ENCODE measurements at places on chromosomes 2 and 18. TPM values are rescaled to one million over a fixed set of nuclear protein-coding genes. Genes with fewer than 3 reads are reported as not detected.

GRCh38 chr2:120509991-120510735 lies 164.2 kb downstream of the INHBB start:
- DNase-seq, result no peak

DNA sequence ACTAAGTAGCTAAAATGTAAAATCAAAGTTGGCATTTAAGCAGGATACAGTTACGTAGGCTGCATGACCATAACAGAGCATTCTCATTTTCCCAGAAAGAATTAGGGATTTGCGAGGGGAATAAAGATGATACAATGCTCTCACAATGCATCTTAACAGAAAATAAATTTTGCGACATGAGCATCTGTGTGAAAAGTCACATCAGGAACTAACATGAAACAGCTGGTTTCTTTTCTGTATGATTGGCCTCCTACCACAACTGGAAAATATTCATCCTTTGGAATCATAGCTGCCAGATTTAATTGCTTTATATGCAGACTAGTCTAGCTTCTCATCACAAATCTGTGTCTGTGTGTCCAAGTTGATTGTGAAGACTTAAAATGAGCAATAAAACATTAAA lies 66.0 kb downstream of the KCTD18 start:
- no peak for DNase-seq

GRCh38 chr2:229620289-229620688 lies 94.1 kb downstream of the DNER start:
- no peak for DNase-seq

DNA sequence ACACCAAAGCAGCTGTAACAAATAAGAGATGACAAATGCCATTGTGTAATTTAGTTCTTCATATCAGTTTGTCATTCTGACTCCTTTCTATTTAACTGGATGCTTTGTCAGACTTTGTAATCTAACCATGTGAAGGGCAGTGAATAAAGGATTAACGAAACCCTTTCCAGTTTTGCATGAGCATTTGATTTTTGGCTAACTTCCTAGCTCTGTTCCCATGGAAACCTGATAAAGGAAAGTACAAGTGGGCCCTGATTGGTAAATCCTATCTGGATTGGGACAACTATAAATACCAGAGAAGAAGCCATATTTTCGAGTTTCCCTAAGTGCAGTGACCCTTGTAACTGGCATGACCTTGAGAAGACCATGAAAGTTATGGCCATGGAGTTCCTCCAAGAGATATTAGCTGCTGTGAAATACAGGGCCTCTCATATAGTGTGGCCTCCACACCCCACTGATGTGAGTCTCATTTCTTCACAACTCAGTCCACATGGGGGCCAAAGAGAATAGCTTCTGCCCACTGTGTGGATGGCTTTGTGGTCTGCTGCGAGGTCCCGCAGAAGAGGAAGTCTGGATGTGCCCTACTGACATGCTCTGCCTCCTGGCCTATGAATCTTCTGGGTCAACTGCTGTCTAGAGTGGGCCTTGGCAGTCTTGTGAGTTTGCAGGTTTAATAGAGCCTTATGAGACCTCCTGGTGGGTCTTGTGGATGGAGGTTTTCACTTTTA lies 38.2 kb upstream of the CYP1B1 start:
- DNase-seq, result peak; percentile 98

DNA sequence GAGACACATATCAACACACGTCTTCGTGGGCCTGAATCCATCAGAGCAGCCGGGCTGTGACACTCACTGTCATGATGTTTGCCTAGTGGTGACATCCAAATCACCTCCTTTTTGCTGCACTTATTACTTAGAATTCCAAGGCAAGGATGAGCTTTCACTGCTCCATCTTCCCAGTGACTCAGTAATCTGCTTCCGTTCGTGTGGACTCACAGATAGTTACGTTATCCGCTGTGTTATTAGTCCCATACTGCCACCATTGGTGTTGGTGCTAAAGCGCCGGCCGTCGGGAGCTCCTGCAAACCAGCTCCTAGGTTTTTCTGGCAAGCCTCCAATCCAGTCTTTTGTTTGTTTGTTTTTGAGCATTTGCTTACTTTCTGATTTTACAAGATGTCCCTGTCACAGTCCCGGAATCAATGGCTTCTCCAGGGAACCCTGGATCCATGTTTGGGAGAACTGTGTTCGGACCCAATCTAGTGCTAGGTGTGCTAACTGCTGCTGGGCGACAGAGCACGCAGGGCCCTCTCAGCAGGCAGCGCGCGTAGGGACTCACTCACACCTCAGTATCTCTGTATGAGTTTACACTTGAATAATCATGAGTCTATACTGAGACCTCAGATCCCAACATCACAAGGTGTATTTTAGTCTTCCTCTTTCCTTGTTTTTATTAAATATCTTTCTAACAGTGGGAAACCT lies 42.6 kb downstream of the HDAC4 start:
- DNase-seq, result no peak

- DNase-seq, result no peak
Observed at GRCh38 chr18:11419338-11419737, 190.1 kb upstream of the SLC35G4 start.

DNA sequence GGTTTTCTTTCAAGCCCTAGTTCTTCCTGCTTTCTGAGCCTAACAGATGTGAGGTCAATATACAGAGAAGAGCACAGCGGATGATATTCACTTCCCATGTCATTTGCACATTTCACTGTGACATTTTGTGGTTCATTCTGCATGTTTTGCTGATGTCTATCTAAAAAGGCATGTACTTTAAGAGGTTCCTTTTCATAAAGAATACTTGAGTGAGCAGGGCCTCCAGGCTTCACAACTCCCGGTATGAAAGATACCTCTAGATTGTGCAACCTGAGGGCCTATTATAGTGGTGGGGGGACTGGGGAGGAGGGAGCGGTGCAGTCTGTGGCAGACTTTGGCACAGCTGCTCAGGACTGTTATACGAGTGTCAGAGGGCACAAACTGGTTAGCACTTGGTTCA lies 54.6 kb downstream of the CPO start:
- DNase-seq, result no peak

GRCh38 chr2:145020694-145021093 lies 500.8 kb upstream of the ZEB2 start:
- no peak for DNase-seq

DNA sequence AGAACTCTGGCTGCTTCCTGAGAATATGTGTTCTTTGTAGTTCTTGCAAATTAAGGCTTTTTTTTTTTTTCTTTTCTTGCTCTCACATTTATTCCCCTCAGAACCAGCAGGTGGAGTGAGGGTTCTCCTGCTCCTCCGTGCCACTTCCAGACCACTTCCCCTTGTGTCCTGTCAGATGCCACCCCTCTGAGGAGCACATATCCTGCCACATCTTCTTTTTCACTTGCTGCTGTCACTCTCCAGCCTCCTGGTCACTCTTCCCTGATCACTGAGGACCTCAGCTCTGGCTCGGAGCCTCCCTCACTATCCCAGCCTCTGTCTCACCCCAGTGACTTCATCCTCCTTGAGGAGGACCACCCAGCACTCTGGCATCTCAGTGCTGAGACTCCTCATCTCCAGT lies 100.5 kb downstream of the TACR1 start:
- DNase-seq, result peak; percentile 42

- DNase-seq, result peak; percentile 34
Observed at GRCh38 chr2:207156451-207157161, 9.1 kb downstream of the KLF7 start.

GRCh38 chr2:174442546-174443510 lies 44.0 kb downstream of the GPR155 start:
- peak; percentile 89 for DNase-seq

GRCh38 chr18:62631173-62631572 lies 84.2 kb upstream of the PHLPP1 start:
- no peak for DNase-seq

- no peak for DNase-seq
Observed at GRCh38 chr18:25074925-25075324, 277.0 kb downstream of the ZNF521 start.

GRCh38 chr2:68362069-68362468 lies 3.0 kb upstream of the PLEK start:
- peak; percentile 68 for DNase-seq

- DNase-seq, result peak; percentile 53
Observed at GRCh38 chr18:41113885-41114482, 841.0 kb upstream of the PIK3C3 start.

DNA sequence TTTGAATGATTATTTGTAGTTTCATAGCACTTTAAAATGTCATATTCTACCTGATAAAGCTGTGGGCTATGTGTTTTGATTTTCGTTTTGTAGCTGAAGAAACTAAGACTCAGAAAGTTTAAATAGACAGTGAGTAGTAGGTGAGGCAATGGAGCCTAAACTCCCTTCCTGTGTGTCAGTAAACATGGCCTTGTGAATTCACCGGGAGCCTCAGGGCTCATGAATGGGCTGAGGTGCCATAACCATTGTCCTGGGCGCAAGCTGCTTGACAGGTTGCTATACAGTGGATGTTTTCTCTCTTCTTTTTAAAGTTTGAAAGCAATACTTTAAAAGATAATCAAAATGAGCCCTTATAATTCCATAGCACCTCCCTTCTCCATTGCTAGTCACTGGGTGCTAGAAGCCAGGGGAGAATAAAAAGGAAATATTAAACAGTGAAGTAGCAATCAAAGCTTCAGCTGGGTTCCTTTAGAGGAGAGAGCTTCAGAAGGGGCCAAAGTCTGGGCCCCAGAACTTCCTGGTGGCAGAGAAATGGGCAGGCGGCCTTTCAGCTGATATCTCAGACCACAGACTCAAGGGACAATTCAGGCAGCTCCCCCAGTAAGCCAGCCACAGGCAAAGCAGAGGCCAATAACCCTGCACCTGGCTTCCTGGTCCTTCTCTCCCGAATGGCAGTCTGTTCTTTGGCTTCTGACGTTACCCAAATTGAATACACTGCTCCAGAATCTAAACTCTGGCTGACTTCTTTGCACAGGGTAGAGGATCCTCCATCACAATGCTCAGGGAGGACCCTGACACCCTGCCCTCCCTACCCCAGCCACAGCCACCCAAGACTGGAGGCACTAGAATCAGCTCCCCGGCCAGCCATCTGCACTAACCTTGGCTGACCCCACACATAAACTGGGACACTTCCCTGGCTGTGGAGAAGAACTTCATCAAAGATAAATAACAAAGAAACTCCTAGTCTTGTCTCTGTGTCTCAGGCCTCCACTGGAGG lies 51.8 kb upstream of the NPAS2 start:
- DNase-seq, result no peak

DNA sequence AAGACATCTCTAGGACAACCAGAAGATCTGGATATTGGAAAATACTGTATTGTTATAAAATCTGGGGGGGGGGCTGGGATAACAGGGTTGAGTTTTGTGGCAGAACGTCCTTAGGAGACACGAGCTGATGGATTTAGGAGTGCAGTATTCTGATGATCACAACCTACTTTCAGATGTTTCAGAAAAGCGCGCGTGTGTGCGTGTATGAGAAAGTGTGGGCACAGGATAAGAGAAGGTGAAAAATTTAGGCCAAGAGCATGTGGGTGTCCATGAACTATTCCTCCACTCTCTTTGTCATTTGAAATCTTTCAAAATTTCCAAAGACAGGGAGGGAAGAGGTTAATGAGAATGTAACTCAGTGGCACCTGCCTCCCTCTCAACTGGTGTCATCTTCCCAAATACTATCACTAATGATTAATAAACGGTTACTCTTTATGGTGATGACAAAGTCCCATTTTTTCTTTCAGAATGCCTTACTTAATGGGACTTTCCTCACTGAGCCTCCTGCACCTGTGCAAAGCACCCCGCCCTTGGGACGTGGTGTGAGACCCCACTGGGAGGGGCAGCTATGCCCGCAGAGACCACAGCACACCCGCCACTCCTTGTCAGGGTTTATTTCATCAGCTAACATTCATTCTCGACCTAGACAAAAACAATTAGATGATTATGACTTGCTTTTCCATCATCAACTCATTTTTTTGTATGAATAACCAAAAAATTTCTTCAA lies 53.6 kb downstream of the HS6ST1 start:
- no peak for DNase-seq

- DNase-seq, result peak; percentile 16
Observed at GRCh38 chr2:172339371-172340010, 87.9 kb upstream of the ITGA6 start.

DNA sequence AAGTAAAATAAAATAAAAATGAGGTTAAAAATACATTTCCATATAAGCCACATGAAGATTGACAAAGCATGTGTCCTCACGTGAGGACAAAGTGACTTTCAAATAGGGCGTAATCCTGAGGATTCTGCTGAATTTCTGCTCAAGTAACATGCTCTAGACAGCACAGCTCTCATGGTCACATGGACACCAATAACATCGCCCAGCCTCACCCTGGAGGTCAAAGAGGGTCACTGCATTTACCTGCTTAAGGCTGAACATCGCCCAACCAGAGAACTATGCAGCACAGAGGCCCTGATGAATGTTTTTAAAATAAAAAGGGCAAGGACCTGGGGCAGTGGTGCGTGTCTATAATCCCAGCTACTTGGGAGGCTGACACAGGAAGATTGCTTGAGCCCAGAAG lies 30.2 kb downstream of the TGFBRAP1 start:
- DNase-seq, result no peak

DNA sequence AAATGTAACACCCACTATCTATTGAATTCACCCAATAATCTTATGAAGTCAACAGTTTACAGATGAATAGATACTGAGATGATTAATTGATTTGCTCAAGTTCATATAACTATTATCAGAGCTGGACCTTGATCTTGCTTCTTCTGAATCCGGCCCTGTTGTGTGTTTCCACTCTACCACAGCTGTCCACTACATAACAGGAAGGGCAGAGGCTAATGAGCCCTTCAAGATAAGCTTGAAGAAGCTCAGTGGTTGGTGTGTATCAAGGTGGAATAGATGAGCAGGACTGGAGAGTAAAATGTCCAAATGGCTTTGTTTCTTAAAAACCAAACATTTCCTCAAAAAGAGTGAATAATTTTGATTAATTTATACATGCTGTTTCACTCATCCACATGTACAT lies 56.4 kb upstream of the ITGB6 start:
- no peak for DNase-seq

DNA sequence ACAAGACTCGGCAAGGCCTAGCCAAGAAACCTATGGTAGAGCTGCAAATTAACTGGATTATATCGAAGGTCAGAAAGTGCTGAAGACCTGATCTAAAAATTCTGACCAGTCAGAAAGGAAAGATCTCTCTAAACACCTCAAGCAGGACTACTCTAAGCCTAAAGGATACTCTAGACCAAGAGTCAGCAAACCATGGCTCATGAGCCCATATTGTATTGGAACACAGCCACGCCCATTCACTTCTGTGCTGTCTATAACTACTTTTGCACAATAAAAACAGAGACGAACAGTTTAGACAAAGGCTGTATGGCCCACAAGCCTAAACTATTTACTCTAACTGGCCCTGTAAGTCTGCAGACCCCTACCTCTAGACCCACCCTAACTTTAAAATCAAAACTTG lies 18.7 kb downstream of the RTN4 start:
- no peak for DNase-seq

GRCh38 chr2:28225473-28226080 lies 167.1 kb upstream of the FOSL2 start:
- DNase-seq, result peak; percentile 21

Gene FBLN7
- total RNA-seq, result 3.2 TPM

Gene ASB18
- total RNA-seq, result not detected

Gene HOXD12
- not detected for total RNA-seq

Gene SIX2
- 2.9 TPM for total RNA-seq

Gene COA5
- total RNA-seq, result 15.0 TPM

Gene G6PC2
- total RNA-seq, result not detected

Gene LHCGR
- not detected for total RNA-seq

Gene RAB27B
- total RNA-seq, result 1.7 TPM

Gene REG1B
- total RNA-seq, result not detected

Gene CCDC74B
- 9.7 TPM for total RNA-seq

Gene KIDINS220
- total RNA-seq, result 89.7 TPM

Gene UGT1A5
- total RNA-seq, result not detected

Gene NYAP2
- not detected for total RNA-seq

Measured in fibroblast of the aortic adventitia (primary cell).